ENCODE measurements at places on chromosomes 13 and 19. TPM values are rescaled to one million over a fixed set of nuclear protein-coding genes. Genes with fewer than 3 reads are reported as not detected.

The ATP8B3 gene
- under 0.01 TPM for total RNA-seq

The SSBP4 gene
- 53.5 TPM for total RNA-seq

The IL17D gene
- total RNA-seq = 8.5 TPM

The NLRP11 gene
- not detected for total RNA-seq

The ATP5F1D gene
- 15.7 TPM for total RNA-seq

The NCCRP1 gene
- not detected for total RNA-seq

The ERCC5 gene
- 70.1 TPM for total RNA-seq

The ZNF611 gene
- 57.6 TPM for total RNA-seq

All from parietal lobe (tissue), 2 donors.